AG09319 (cell line): ENCODE measurements at places on chromosomes 12 and 14.

DNA sequence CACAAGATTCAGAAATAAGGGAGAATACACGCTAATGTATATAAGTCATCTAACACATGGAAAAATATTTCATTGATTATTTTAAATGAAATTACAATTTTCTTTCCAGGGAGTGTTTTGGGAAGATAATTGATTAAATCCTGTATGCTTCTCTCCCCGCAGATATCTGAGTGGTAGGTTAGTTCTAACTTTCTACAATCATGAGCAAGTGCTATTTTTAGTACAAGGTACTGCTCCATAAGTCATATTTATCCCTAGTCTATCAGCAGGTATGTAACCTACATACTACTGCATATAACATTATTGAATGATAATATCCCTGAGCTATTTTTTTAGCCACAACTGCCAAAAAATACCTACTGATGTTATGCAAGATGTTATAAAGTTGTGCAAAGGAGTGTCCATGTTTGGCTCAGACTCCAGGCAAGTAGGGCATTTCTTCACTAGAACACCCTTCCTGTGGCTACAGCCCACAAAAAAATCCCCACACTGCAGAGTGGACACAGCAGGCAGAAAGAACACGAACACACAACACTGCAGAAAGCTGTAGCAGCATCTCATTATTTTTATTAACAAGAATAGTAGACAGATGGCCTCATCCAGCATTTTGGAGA, 87.0 kb downstream of the SEC23A start:
- DNase-seq, result no peak

GRCh38 chr14:97349946-97350345, 552.8 kb downstream of the VRK1 start:
- DNase-seq, result no peak

GRCh38 chr14:21940887-21941856, 267.6 kb upstream of the OR4E1 start:
- no peak for DNase-seq

GRCh38 chr14:104339361-104339760, 201.0 kb downstream of the KIF26A start:
- DNase-seq, result no peak

GRCh38 chr14:64625386-64626232, 75.8 kb downstream of the PPP1R36 start:
- DNase-seq, result no peak

DNA sequence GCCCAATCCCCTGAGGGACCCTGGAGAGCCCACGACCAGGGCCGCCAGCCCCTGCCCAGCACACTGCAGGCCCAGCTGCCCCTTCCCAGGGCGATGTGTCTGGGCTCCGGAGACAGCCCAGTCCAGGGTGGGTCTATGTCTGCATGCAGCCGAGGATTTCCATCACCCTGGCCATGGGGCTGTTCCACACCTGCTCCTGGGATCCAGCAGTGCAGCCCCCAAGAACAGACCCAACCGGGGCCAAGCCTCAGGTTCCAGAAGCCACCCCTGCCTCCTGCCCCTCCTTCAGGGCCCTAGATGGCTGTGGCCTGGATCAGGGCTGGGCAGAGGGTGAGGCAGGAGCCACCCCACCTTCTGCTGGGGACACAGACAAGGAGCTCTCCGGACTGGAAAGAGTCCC, 11.5 kb downstream of the C14orf180 start:
- no peak for DNase-seq
